ENCODE measurements at places on chromosomes 3 and 15.

DNA sequence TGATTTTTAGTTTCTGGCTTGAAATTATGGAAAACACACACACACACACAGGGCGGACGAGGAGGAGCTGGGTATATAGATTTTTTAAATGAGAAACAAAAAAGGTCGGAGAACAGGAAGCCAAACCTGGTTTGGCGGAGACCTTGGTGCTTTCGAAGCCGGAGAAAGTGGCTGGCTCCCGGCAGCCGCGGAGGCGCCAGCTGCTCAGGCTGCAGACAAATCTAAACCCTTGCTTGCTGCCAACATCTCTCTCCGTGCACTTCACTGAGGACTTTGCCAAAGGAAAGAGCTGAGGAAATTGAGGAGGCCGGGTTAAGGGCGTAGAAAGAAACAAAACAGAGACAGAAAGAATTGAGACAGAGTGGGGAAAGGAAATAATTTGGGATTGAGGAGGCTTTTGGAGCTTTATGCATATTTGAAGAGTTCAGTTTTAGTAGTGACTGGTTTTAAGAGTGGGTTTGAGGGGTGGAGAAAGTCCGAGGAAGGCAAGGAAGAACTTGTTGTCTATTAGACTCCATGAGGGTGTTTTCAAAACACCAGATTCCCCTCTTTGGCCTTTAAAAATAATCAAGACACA is 2.2 kb downstream of the ZIC1 start:
- no peak for DNase-seq

DNA sequence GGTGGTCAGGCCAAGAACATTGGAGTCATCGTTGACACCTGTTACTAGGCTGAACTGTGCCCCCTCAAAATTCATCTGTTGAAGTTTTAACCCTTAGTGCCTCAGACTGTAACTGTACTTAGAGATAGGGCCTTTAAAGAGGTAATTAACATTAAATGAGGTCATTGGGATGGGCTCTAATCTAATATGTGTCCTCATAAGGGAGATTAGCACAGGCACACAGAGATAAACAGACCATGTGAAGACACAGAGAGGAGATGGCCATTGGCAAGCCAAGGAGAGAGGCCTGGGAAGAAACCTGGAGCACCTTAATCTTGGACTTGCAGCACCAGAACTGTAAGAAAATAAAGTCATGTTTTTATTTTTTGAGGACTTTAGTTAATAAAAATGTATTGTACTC is 59.6 kb downstream of the PLCL2 start:
- DNase-seq, result no peak

GRCh38 chr3:178385280-178385952 is 150.8 kb upstream of the KCNMB2 start:
- DNase-seq, result peak; percentile 33

- DNase-seq, result no peak
These were observed 831 bp upstream of the ROBO2 start for GRCh38 chr3:77038930-77039605.

DNA sequence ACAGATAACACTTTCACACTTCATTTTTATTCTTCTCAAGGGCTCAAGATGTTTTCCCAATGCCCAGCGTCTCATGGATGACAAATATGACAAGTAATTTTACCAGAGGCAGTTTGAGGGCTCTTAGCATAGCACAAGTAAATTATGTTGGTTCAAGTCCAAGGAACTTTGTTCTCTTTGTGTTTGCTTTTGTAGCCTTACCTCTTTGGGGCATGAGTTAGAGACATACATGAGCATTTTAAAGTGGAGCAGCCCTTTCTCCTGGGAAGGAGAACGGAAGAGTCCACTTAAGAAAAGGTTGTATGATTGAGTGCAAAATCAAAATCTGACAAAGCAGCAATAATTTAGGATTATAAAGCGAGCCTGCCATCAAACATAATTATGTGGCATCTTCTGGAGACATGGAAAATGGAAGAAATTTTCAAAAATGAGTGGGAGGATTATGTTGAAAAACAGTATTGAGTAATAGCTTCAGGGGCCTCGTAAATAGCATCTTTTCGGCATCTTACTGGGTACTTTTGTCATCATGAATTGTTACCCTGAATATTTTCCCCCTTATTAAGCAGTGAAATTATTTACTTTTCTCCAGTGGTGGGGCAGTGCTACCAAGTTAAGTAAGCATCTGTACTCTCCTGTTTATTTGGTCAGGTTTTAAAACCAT is 65.9 kb downstream of the PGPEP1L start:
- DNase-seq, result no peak

GRCh38 chr3:133756716-133757694 is 10.8 kb downstream of the TF start:
- DNase-seq, result no peak

GRCh38 chr15:25691544-25692430 is 171.3 kb downstream of the ATP10A start:
- DNase-seq, result no peak

DNA sequence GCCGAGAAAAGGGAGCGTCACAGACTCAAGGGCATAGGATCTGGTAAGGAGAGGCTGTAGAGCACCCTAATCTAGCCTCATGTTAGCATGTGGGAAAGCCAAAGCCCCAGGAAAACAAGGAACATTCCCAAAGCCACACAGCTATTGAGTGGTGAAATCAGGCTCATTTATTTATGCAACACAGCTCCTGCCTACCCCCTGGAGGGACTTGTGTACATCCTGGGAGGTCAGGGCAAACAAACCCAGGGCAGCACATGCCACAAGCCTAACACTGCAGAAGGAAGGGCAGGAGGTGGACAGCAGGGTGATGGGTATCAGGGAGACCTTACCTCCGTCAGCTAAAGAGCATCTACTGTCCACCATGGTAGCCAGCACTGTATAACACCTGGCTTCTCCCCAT is 283.5 kb downstream of the RPLP1 start:
- DNase-seq, result no peak

GRCh38 chr3:159786489-159787177 is 202.0 kb upstream of the IL12A start:
- no peak for DNase-seq

- DNase-seq, result peak; percentile 39
These were observed 45.6 kb downstream of the NMD3 start for GRCh38 chr3:161266731-161267150.

DNA sequence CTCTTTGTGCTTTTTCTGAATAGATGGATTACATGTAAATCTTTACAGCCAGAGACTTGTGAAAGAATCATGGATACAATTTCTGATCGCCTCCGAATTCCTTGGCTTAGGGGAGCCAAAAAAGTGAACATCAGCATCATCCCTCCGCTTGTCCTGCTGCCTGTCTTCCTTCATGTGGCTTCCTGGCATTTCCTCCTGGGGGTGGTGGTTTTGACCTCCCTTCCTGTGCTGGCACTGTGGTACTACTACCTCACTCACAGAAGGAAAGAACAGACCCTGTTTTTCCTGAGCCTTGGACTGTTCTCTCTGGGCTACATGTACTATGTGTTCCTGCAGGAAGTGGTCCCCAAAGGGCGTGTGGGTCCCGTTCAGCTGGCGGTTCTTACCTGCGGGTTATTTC is 5.9 kb downstream of the ZDHHC23 start:
- no peak for DNase-seq

DNA sequence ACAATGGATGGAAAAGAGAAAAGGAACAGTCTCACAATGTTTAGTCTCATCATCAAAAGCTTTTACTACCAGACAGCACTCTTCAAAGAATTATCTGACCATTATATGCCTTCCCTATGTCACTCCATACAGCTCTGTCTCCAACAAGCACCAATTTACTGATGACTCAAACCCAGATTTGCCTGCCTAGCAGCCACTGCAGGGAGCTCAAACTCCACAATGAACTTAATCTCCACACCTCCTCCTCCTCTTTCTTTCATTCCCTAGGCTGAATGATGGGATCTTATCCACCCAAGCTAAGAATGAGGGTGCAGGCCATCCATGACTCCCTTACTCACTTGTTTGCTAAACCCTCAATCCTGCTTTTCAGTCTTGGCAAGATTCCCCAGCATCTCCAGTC is 45.5 kb downstream of the NBEAL2 start:
- no peak for DNase-seq

- DNase-seq, result no peak
These were observed 247.6 kb downstream of the CHST2 start for GRCh38 chr3:143367171-143367570.

Data from SHP77 treated with DMSO at 0.1 percent for 48 hours (cell line).